ENCODE measurements at places on chromosomes 3 and 15.

DNA sequence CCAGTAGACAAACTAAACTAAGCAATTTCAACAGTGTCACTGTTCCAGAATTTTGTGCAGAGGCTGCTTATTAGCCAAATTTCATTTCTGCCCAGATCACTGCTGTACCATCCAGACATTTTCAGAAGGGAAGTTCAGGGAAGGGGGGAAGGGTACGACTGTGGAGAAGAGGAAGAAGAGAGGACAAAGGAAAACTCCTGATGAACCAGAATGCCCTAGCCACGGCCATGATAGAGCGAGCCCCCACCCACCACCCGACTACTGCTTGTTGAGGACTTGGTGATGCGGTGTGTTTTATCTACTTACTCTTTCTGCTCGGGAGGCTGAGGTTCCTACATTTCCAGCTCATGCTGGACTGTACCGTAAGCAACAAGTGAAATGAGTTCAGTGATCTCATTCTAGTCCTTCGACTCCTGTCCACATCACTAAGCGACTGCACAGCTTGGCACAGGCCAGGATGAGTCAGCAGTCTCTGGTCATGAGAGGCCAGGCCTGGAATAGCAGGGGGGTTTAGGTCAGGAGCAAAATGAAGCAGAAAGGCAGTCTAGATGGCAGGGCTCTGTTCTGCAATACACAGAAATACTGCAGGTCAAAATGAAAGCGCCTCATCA is 330.8 kb downstream of the TIGIT start:
- DNase-seq, result peak; percentile 37

- no peak for DNase-seq
Measured at GRCh38 chr3:51581524-51581923, 43.0 kb downstream of the RAD54L2 start.

- no peak for DNase-seq
Measured at GRCh38 chr15:51181905-51182304, 87.2 kb upstream of the TNFAIP8L3 start.

GRCh38 chr3:13066236-13066635 is 7.0 kb downstream of the IQSEC1 start:
- DNase-seq, result no peak

DNA sequence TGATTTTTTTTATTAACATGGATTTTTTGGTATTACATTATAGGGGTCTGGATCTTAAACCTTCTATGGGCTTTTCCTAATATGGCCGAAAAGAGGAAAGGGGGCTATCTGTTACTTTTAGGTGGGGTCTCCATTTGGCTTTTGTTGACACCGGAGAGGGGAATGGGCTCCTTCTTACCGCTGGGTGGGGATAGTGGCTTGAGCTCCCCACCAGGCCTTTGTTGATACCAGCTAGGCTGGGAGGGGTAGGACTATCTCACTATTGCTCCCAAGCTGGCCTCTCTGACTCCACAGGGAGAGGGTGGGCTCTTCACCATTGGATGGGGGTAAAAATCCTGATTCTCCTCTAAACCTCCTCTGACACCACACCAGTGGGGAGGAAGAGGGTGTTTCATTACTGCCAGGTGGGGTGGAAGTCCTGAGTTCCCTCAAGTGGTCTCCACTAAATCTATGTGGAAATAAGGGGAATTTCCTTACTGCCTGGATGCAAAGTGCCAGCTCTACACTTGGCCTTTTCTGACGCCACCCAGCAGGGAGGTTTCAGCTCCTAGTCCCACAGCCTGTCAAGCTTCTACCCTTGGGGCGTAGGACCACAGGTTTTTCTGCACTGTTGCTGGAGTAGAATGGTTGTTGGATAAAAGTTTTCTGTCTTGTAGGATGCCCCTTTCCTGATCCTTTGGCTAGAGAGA is 572.3 kb downstream of the MAGI1 start:
- DNase-seq, result no peak

- DNase-seq, result no peak
Measured at GRCh38 chr3:18426597-18427193, 1.6 kb upstream of the SATB1 start.

DNA sequence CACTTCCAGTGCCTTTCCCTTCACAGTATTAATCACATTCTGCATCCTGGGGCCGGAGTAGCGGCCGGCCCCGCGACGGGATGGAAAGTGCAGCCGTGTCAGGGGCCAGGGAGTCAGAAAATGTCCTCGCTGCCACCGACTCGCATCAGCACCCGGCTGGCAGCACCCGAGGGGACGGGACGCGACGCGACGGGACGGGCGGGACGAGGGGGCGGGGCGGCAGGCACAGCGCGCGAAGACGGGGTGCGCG is 353 bp downstream of the ATG3 start:
- no peak for DNase-seq

- no peak for DNase-seq
Measured at GRCh38 chr3:193630005-193630404, 37.0 kb downstream of the OPA1 start.

Data from foreskin melanocyte (primary cell).